ENCODE measurements at places on chromosomes 11 and 22.

GRCh38 chr11:129374081-129374992, 1.3 kb upstream of the BARX2 start:
- no peak for DNase-seq

DNA sequence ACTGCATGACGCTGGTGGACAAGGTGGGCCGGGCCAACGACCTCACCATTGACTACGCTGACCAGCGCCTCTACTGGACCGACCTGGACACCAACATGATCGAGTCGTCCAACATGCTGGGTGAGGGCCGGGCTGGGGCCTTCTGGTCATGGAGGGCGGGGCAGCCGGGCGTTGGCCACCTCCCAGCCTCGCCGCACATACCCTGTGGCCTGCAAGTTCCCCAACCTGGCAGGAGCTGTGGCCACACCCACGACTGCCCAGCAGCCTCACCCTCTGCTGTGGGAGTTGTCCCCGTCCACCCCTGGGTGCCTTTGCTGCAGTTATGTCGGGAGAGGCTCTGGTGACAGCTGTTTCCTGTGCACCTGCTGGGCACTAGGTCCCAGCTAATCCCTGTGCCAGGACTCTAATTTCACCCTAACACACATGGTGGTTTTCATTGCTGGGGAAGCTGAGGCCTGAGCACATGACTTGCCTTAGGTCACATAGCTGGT, 49.0 kb upstream of the PPP6R3 start:
- no peak for DNase-seq

- DNase-seq: no peak
Measured at GRCh38 chr11:43408277-43408676, 49.6 kb downstream of the TTC17 start.

DNA sequence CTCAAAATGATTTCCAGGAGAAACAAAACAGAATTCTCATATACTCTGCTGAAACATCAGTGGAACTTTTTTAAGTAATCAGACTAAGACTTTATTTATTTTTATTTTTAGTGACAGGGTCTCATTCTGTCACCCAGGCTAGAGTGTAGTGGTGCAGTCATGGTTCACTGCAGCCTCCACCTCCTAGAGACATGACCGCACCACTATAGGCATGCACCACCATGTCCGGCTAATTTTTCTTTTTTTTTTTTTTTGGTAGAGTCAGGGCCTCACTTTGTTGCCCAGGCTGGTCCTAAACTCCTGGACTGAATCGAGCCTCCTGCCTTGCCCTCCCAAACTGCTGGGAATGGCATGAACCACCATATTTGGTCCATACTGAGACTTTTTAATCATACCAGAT, 42.9 kb downstream of the PRDM10 start:
- DNase-seq: no peak

GRCh38 chr11:74179234-74180052, 8.4 kb downstream of the PPME1 start:
- no peak for DNase-seq

DNA sequence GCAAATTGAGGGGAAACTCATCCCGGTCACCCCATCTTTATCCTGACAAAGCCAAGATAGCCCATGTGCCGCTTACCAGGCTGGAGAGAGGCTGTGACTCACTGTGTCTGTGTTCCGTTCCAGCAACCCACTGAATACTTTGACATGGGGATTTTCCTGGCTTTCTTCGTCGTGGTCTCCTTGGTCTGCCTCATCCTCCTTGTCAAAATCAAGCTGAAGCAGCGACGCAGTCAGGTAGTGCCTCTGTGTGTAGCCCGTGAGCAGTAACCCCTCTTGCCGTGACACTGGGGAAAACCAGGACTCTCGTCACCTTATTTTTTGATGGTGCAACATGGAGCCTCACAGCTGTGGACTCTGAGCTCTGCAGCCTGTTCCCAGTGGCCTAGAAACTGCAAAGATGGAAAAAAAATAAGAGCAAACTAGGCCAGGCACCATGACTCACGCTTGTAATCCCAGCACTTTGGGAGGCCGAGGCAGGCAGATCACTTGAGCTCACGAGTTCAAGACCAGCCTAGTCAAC, 16.9 kb downstream of the C22orf31 start:
- no peak for DNase-seq

- DNase-seq: no peak
Measured at GRCh38 chr11:69641681-69642548, 959 bp downstream of the CCND1 start.

- no peak for DNase-seq
Measured at GRCh38 chr11:11215944-11216343, 137.1 kb downstream of the CSNK2A3 start.

- DNase-seq: no peak
Measured at GRCh38 chr11:96543177-96543576, 153.4 kb downstream of the JRKL start.

DNA sequence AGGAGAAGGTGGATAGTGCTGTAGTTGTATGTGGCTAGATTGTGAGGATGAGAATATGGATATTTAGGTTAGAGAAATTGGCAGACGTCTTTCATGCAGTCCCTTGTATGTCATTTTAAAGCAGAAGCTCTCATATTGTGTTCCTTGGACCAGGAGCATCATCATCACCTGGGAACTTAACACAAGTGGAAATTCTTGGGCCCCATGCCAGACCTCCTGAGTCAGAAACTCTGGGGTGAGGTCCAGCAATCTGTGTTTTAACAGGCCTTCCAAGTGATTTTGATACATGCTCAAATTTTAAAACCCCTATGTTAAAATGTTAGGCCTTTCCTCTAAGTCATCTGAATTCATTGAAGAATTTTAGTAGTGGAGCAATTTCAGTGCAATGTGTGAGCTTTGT, 34.8 kb downstream of the JHY start:
- no peak for DNase-seq

- DNase-seq: no peak
Measured at GRCh38 chr11:21928847-21929246, 264.0 kb upstream of the ANO5 start.

GRCh38 chr11:22069844-22070243, 123.0 kb upstream of the ANO5 start:
- no peak for DNase-seq

DNA sequence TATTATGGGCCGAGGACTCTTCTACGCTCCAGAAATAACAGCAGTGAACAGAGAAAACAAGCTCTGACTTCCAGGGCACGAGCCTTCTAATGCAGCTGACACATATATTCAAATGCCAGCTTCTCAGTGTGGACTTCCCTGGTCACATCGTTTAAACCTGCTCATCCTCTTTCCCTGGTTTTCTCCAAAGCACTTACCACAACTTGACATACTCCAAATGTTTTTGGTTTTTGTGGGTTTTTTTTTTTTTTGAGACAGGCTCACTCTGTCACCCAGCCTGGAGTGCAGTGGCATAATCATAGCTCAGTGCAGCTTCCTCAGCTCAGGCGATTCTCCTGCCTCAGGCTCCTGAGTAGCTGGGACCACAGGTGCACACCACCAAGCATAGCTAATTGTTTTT, 105.5 kb downstream of the MICAL3 start:
- no peak for DNase-seq

GRCh38 chr22:41234815-41235695, 5.7 kb downstream of the CHADL start:
- no peak for DNase-seq
